Progenitor cell of endocrine pancreas (in vitro differentiated cells): ENCODE measurements at places on chromosomes 11 and 22.
A peak's percentile ranks its signal among the peaks of the same experiment; 100 is the strongest.

DNA sequence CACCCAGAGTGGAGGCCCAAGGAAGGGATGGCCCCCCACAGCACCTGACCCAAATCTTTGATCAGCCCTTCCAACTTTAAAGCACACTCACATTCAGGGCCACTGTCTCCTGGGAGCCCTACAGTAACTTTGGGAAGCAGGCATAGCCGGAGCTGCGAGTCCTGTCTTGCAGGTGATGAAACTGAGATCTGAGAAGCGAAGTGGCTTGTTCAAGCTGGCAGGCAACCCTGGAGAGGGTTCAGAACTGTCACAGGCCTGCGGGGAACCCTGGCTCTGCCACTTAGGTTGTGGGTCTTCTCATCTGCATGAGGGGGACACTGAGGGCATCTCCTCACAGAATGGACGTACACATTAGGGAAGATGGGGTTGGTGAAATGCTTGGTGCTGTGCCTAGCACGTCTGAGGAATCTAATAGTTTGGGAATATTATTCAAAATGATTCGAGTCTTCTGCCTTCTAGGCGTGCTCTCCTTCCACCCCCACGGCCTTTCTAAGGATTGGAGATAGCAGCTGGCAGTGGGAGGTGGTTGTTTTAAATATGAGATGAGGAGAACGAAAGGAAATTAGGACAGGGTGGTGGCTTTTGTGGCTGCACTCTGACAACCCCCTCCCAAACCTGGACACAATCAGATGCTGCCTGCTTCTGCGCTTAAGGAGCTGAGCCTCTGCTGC, 18.8 kb upstream of the SUN2 start:
- DNase-seq, result no peak

DNA sequence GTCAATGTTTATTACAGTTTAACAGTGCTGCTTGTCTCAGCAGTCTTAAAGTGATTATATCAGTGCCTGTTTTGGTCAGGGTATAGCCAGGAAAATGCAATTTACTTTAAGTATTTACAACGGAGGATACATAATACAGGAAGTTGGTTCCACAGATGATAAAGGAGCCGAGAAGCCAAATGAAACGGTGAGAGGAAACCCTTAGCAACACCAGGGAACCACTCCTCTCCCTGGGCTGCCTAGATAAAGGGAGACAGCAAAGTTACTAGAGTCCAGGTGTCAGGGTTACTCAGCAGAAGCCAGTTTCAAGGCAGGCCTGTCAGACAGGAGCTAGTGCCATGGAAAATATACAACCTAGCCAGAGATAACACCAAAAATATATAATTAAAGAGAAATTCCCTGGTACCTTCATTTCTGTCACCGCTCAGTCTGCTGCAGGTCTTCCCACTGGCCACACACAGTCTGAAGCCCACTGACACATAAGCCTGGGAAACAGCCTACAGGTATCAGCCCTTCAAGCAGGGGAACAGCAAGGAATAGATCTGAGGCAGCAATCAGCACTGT, 55.5 kb downstream of the FAM76B start:
- DNase-seq, result no peak

DNA sequence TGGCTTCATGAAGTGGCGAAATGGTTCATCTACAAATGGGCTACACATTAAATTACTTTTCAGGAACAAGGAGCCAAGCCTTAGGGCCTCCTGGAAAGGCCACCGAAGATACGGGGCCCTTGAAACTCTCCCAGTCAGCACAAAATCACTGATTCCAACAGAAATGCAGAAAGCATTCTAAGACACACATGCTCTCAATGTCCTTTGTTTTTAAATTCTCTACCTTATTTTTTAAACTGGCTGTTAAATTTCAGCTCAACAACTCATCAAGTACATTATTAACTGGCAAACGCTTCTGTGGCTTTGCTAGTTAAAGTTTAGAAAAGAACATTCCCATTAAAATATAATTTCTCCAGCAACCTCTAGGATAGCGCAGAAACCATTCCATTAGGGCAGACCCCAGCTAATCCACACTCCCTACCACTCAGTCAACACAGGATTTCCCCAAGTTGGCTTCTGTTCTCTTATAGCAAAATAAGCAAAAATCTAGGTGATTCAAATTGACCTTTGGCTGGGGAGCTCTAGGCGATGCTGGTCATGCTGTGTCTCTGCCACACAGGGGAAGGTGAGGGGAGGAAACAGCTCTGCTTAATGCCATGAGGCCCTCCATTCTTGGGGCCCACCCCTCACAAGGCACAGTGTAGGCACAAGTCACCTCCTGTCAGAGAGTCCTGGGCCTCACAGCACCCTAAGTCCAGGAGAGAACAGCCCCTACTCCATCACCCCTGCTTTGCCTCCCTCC, 47.1 kb downstream of the PLEKHA7 start:
- no peak for DNase-seq

GRCh38 chr11:9859554-9860305, 195.9 kb downstream of the SWAP70 start:
- DNase-seq, result no peak

DNA sequence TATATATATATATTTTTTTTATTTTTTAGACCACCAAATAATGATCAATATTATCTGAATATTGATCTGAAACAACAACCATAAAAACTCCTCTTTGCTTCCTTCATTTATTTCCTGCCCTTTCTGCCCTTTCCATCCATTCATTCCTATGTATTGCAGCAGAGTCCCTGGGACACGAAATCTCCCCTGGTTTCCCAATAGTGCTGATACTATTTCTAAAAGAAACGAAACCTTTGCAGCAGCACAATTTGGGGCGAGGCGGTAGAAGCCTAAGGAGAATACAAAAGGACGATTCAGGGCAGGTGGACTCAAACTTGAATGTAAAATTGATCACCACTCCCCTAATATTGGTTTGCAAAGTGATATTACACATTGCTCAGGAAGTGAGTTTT, 16.9 kb upstream of the AMOTL1 start:
- DNase-seq, result no peak

GRCh38 chr11:33377412-33378370, 120.5 kb downstream of the HIPK3 start:
- DNase-seq, result no peak

- DNase-seq, result no peak
These were observed 256.5 kb downstream of the GUCY1A2 start for GRCh38 chr11:106761745-106762144.

GRCh38 chr11:122851366-122851966, 13.2 kb downstream of the CRTAM start:
- no peak for DNase-seq

DNA sequence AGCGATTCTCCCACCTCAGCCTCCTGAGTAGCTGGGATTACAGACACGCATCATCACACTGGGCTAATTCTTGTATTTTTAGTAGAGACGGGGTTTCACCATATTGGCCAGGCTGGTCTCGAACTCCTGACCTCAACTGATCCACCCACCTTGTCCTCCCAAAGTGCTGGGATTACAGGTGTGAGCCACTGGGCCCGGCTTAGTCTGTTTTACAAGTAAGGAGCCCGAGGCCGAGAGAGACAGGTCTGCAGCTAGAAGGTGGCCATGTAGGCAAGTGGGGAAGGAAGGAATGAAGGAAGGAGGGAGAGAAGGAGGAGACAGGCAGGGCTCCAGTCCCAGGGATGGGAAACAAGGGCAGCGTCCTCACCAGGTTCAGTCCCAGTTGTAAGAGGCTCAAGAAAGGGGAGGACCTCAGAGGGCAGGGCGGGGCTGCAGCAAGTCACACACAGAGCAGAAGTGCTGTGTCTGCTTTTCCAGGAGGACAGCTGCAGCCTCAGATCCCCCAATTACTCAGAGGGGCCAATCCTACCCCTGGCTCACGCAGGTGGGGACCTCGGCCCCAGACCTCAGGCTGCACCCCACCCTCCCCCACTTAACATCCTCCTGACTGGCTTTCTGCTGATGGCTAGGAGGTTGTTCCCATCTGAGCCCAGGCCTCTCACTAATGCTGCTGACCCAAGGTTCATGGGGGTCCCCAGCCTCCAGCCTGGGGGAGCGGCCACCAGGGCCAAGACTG, 53.8 kb upstream of the PRR5 start:
- DNase-seq, result no peak

- DNase-seq, result no peak
These were observed 1.0 kb downstream of the APLNR start for GRCh38 chr11:57235761-57236703.

- DNase-seq, result no peak
These were observed 305.0 kb upstream of the LARGE1 start for GRCh38 chr22:34225278-34225677.

DNA sequence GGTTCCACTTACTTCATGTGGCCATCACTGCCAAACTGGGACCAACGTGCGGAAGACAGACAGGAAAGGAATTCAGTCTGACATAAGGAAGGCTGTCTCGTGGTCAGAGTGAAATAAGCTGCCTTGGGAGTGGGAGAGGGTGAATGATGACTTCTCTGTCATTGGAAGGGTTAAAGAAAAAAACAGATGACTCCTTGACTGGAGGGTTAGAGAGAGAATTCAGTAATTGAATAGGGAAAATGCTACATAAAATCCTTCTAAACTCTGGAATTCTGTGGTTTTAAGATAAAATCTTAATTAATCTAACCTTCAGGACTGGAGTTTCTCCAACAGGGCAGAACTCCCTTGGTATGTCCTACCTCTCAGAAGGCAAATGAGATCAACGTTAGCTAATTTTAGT, 33.8 kb downstream of the RAB30 start:
- DNase-seq, result no peak

- no peak for DNase-seq
These were observed 14.7 kb upstream of the APLP2 start for GRCh38 chr11:130054966-130055365.

DNA sequence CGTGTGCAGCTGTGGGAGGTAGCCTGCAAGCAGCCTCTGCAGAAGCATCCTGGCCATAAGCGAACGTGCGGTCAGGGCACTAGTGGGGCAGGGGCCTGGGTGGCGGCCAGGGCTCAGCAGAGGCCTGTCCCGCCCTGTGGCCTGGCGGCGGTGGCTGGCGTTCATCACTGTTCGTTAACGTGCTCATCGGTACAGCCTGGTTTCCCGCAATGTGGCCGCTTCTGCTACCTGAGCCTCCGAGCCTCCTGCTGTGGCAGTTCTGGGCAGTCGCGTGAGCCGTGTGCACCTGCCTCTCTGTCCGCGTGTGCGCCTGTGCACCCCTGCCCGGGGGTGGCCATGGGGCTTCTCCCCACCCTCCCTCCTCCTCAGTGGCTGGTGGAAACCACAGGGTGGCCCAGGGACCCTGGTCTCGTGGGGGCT, 117.9 kb downstream of the KCNQ1OT1 start:
- DNase-seq, result peak; percentile 4

- DNase-seq, result no peak
These were observed 160.2 kb downstream of the C11orf91 start for GRCh38 chr11:33540427-33540826.

DNA sequence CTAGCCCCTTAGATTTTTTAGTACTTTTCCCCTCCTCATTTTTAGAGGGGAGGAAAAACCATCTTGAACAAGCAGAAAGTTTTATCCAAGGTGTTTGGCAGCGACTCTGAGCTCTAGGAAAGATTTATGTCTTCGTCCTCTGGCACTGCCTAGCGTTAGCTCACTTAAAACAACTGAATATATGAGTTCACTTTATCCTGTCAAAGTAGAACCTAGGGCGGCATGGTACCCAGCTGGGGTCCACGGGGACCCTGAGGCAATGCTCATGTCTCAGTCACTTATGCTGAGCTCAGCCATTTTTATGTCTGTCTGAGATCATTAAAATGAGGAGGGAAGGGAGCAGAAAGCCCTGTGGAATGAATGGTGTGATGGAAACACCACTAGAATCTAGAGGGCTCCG, 14.2 kb upstream of the VSIG10L2 start:
- no peak for DNase-seq

DNA sequence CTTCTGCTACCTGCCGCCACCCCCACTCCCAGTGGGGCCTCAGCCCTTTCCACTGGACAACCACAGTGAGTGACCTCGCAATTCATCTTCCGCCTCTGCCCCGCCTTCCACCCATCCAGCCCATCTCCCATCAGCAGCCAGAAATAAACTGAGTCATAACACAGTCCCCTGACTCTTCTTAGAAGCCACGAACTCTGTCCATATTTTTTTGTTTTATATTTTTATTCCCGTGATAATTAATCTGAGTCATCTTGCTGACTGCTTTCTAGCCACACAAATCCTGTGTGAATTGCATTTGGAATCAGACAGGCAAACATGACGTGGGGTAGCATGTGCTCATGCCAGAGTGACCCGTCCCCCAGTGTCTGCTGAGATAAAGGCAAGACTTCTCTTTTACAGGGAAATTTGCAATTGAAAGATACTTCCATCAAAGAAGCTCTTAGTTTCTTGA, 7.0 kb downstream of the FADD start:
- no peak for DNase-seq

GRCh38 chr11:73659961-73660360, 13.6 kb downstream of the PLEKHB1 start:
- DNase-seq, result no peak

DNA sequence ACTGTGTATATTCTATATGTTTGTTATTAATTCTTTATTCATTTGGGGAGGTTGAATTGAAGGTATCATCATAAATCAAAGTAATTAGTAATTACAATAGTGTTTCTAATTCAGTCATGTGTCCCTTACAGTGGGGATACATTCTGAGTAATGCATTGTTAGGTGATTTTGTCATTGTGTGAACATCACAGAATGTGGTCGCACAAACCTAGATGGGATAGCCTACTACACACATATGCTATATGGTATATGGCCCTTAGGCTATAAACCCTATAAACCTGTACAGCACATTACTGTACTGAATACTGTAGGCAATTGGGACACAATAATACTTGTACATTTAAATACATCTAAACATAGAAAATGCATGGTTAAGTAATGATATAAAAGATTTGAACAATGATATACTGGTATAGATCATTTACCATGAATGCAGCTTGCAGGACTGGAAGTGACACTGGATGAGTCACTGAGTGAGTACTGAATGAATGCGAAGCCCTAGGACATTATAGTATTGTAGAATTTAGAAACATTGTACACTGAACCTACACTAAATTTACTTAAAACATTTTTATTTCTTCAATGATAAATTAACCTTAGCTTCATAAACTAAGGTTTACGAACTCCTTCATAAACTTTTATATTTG, 936.2 kb upstream of the CHORDC1 start:
- no peak for DNase-seq

DNA sequence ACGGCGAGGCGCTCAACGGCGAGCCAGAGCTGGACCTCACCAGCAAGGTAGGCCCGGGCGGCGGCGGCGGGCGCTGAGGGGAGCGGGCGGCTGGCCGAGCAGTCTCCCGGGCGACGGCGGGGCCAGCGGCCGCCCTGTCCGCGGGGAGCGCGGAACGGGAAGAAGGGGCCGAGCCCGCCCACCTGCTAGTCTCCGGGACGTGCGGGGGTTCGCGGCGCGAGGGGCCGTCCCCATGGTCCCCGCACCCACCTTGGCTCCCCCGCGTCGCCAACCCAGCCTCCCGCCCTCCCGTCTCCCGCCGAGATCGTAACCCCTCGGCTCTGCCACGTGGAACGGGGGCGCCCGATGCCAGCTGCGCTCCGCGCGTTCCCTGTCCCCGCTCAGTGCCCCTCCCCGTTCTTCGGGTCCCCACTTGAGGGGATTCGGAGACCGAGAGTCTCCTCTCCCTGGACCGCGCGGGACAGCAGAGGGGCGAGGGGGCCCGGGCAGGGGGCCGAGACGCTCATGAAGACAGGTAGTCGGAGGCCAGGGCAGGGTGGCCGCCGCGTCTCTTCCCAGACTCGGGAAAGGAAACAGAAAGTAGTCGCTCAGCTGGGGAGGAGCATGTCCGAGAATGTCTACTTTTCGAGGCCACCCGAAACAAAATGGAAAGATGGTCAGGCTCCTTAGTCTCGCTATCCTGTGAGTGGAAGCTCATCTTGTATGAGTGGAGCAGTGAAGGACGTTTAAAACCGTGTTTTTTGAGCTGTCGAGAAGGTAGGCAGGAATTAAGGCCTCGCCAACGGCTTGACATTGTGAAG, 557 bp downstream of the GTPBP1 start:
- DNase-seq, result peak; percentile 44
